Activated T-cell treated with anti-CD3 and anti-CD28 coated beads for 1 hour (primary cell): ENCODE measurements at places on chromosomes 2 and 18.

DNA sequence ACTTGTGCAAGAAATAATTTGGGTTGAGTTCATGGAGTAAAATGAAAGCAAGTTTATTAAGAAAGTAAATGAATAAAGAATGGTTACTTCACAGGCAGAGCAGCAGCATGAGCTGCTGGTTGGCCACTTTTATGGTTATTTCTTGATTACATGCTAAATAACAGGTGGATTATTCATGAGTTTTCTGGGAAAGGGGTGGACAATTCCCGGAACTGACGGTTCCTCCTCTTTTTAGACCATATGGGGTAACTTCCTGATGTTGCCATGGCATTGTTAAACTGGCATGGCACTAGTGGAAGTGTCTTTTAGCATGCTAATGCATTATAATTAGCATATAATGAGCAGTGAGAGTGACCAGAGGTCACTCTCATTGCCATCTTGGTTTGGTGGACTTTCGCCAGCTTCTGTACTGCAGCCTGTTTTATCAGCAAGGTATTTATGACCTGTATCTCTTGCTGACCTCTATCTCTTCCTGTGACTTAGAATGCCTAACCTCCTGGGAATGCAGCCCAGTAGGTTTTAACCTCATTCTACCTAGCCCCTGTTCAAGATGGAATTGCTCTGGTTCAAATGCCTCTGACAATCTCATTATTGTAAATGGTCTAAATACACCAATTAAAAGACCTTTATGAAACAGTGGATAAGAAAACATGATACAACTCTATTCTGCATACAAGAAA is 114.1 kb upstream of the FIGN start:
- no peak for DNase-seq

DNA sequence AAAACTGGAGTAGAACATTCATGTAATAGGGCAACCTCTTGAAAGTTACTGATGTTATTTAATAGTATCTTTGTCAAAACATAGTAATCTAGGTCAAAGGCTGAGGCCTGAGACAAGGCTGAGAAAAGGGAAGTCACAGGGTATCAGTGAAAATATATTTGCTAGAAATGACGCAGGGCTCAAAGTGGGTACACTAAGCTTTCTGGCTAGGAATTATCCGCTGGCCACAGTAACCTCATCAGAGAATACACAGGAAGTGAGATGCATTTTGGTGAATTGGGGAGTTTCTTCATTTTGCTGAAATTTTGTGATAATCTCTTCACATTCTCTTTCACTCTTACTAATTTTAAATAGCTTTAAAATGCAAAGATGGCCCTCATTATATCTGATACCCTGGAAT is 206.8 kb downstream of the OTX1 start:
- no peak for DNase-seq

DNA sequence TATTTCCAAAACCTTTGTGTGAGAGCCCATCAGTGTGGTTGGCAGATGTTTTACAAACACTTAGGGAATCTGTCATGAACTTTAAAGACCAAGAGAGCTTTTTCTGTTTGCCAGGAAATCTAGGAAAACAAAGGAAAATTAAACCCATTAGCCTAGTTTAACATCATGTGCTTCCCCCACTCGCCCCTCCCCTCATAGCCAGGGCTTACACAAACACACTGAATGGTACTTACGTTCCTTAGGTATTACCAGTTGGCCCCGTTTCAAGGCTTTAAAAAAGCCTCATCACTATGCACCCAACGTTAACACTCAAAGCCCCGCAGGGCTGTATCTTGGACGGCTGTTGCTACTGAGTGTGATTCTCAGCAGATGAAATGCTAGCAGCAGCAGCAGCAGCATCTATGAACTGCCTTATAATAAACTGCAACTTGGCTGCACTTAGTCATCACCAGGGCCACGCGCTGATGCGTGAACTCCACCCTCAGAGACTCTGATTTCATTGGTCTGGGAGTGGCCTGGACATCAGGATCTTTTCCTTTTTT is 20.1 kb upstream of the TTC39C start:
- no peak for DNase-seq

DNA sequence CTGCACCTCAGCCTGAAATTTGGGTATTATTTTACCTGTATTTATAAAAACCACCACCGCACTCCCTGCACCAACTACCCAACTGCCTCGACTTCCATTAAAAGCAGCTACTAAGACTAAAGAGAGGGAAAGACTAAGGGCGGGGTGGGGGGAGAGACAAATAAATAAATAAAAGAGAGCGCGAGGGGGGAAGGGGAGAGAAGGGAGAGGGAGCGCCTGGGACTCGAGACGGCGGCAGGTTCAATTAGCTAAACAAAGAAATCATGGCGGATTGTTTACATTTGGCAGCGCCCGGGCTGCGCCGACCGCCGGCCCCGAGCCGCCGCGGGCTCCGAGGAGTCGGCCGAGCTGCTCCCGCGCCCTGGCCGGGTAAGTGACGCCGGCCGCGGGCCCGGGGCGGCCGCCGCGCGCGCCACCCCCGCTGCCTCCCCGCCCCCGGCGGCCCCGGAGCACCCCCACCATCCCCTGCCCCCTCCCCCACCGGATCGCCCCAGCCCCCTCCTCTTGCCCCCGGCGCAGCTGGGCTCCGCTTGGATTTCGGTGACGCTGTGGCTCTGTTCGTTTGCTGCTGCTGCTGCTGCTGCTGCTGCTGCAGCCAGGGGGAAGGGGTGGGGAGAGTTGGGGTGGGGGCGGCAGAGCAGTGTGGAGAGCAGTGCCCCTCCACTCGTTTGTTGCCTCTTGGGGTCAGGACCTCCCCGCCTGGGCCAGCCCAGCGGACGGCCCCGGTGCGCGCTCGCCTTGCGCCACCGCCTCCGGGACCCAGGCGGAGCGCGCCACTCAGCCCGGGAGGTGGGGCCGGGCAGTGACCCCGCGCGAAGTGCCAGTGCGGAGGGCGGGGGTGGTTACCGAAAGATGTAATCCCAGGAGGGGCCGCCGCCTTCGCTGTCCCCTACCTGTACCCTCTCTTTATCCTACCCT is 187.2 kb upstream of the FANCL start:
- DNase-seq: no peak

- DNase-seq: no peak
Observed at GRCh38 chr2:41194230-41194629, 742.3 kb upstream of the SLC8A1 start.

GRCh38 chr2:201644001-201644400 is 698 bp upstream of the TMEM237 start:
- no peak for DNase-seq

- DNase-seq: no peak
Observed at GRCh38 chr2:179437430-179437829, 172.8 kb upstream of the SESTD1 start.
